ENCODE measurements at places on chromosomes 1 and 21.
A peak's percentile ranks its signal among the peaks of the same experiment; 100 is the strongest.

GRCh38 chr1:162905174-162906158 is 44.5 kb upstream of the CCDC190 start:
- DNase-seq: peak; percentile 50

GRCh38 chr1:53051676-53052075 is 10.3 kb upstream of the PODN start:
- DNase-seq: no peak

DNA sequence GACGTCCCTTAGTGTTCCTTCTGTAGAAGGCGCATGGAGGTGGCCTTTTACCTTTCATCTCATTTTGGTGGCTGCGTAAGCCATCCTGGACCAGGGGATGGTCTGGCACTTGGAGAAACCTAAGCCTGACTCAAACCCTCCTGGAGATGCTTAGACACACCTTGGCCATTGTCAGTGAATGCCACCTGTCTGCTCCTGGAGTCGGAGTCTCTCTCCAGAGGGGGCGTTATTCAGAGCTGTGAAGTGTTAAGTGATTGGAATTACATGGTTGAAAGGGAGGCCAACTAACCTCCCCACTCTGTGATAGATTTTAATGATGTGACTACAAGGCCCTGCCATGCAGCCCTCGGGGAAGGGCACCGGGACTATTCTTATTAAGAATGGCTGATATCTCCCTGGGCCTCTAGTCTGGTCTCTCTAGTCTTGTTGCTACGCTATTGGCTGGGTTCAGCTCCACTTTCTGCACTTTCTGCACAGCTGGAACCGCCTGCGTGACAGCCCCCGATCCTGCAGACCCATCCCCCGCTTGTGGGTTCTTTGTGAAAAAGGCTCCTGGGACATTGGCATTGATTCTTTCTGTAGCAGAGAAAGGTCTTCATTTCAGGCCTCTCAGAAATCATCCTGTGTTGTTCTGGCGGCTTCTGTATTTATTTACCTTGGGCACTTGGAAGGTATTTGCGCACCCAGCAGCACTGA is 4.2 kb downstream of the RASSF5 start:
- no peak for DNase-seq

- no peak for DNase-seq
These were observed 733.4 kb upstream of the B3GALT2 start for GRCh38 chr1:193919827-193920226.

- DNase-seq: no peak
These were observed 97.3 kb downstream of the GLIS1 start for GRCh38 chr1:53641481-53642214.

DNA sequence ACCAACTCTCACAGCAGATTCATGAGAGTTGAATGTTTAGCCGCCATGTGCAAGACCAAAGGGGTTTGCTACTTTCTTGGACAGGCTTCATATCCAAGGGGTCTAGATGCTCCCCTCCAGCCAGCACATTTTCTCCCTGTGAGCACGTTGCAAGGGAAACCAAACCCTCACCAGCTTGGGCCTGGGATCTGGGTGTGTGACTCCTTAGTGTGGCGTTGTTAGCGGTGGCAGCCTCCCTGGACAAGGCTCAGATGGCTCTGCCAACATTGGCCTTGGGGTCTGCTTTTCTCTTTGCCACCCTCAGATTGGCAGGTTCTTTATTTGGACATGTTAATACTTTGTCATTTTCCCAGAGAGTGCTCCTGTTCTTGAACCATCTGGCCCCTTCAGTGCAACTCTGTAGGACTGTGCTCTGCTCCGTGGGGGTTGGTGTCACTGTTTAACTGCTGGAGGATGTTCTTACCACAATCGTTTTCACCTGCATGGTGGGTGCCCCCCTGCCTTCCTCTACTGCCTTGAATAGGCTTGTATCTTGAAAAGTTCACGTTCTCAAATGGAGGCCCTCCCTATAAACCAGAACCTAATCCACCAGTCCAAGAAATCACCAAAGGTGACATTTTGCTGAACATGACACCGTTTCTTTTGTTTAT is 13.4 kb downstream of the ABCG1 start:
- DNase-seq: no peak

DNA sequence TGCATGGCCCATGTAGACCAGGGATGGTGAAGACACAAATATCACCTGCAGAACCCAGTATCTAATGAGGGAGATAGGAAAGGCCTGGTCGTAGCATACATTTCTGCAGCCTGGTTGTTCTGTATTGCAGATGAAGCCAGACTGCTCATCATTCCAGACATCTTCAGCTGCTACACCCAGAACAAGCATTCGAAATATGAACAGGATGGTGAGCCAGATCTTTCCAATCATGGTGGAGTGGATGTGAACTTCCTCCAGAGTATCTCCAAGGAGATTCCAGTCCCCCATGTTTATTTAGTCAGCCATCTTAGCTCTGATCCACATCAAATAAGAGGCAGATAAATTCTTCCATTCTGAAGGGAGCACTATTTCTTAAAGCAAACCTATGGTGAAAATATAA is 2.7 kb upstream of the MYCBP start:
- DNase-seq: no peak

All from brain pericyte (primary cell).